HepG2 (cell line): ENCODE measurements at places on chromosomes 2 and 18. TPM values are rescaled to one million over a fixed set of nuclear protein-coding genes. Genes with fewer than 3 reads are reported as not detected.

The NOTO gene
- polyA plus RNA-seq: not detected in 2 replicates

GRCh38 chr2:182971820-182972547, 66.3 kb downstream of the NCKAP1 start:
- H3K4me1 ChIP-seq: peaks cover 23% of the 10 kb centered on the region
- H3K36me3 ChIP-seq: peaks cover 4% of the 10 kb centered on the region
- no peaks in the 10 kb centered on the region for H3K27me3 ChIP-seq
- DNase-seq: no peak

The LANCL1 gene
- 45.4 and 53.5 TPM in 2 replicates for polyA plus RNA-seq

- H3K36me3 ChIP-seq: no peaks in the 10 kb centered on the region
- H3K27me3 ChIP-seq: peaks cover 35% of the 10 kb centered on the region
- 0 out of 2 replicates have a peak, but pooled peaks cover 2% of the 10 kb centered on the region for H3K4me1 ChIP-seq
- no peak overlapping the region for H3K27ac ChIP-seq
These were observed 121.8 kb upstream of the SERPINE2 start for GRCh38 chr2:224160917-224161316.

The MEP1B gene
- not detected in 2 replicates for polyA plus RNA-seq

- DNase-seq: peak; percentile 83
- H3K36me3 ChIP-seq: no peaks in the 10 kb centered on the region
- H3K4me3 ChIP-seq: no peak overlapping the region
- H3K4me1 ChIP-seq: peaks cover 35% of the 10 kb centered on the region
These were observed 27.1 kb upstream of the SCYGR1 start for GRCh38 chr2:227414846-227415245.

- no peak for DNase-seq
- H3K27ac ChIP-seq: no peak overlapping the region
- H3K36me3 ChIP-seq: no peaks in the 10 kb centered on the region
- no peaks in the 10 kb centered on the region for H3K27me3 ChIP-seq
These were observed 201.5 kb downstream of the LPIN1 start for GRCh38 chr2:11947956-11948355.

GRCh38 chr2:186429104-186429503, 57.0 kb upstream of the ZC3H15 start:
- no peak overlapping the region for H3K27ac ChIP-seq
- no peak overlapping the region for H3K4me3 ChIP-seq
- H3K27me3 ChIP-seq: no peaks in the 10 kb centered on the region
- peaks cover 22% of the 10 kb centered on the region for H3K4me1 ChIP-seq

- H3K4me3 ChIP-seq: no peak overlapping the region
- peaks cover 51% of the 10 kb centered on the region for H3K4me1 ChIP-seq
- no peak for DNase-seq
- no peaks in the 10 kb centered on the region; the same call in 2 of the 3 replicates for H3K36me3 ChIP-seq
These were observed 6.3 kb downstream of the B3GNT2 start for GRCh38 chr2:62202019-62202722.

- no peak for DNase-seq
- no peaks in the 10 kb centered on the region for H3K36me3 ChIP-seq
- no peak overlapping the region for H3K27ac ChIP-seq
- H3K27me3 ChIP-seq: no peaks in the 10 kb centered on the region
- no peaks in the 10 kb centered on the region for H3K4me1 ChIP-seq
These were observed 148.5 kb downstream of the CAMKMT start for GRCh38 chr2:44510246-44510645.

The HOXD13 gene
- not detected in 2 replicates for polyA plus RNA-seq

DNA sequence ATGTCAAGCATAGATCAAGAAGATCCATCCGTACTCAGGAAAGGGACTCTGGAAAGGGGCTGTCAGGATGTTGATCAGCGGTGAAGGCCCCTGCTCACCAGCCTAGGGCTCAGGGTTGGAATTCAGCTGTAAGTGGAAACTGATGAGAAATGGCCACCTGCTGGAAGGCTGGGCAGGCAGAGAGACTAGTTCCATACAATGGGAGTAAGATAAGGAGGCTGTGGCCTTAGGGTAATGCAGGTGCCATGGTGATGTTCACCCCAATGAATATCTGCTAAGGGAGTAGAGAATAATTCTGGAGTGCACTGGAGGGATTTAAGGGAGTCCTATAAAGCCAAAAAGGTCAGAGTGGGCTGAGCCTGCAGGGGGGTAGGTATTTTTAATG, 256.6 kb downstream of the CYRIA start:
- H3K27me3 ChIP-seq: no peaks in the 10 kb centered on the region
- DNase-seq: no peak
- H3K36me3 ChIP-seq: no peaks in the 10 kb centered on the region

GRCh38 chr2:30736461-30737325, 70.6 kb downstream of the CAPN13 start:
- no peak for DNase-seq
- no peak overlapping the region for H3K27ac ChIP-seq
- H3K36me3 ChIP-seq: no peaks in the 10 kb centered on the region
- H3K4me3 ChIP-seq: no peak overlapping the region
- H3K27me3 ChIP-seq: peaks cover 44% of the 10 kb centered on the region

- no peak overlapping the region for H3K4me3 ChIP-seq
- H3K27me3 ChIP-seq: no peaks in the 10 kb centered on the region
- no peak for DNase-seq
- H3K36me3 ChIP-seq: peaks cover 69% of the 10 kb centered on the region
These were observed 15.9 kb upstream of the RPL31 start for GRCh38 chr2:100986157-100986556.

GRCh38 chr2:128269063-128269989, 49.3 kb downstream of the HS6ST1 start:
- H3K27ac ChIP-seq: peak overlapping the region; percentile 50
- DNase-seq: no peak
- H3K4me1 ChIP-seq: peaks cover 27% of the 10 kb centered on the region
- no peak overlapping the region for H3K4me3 ChIP-seq
- H3K27me3 ChIP-seq: no peaks in the 10 kb centered on the region

DNA sequence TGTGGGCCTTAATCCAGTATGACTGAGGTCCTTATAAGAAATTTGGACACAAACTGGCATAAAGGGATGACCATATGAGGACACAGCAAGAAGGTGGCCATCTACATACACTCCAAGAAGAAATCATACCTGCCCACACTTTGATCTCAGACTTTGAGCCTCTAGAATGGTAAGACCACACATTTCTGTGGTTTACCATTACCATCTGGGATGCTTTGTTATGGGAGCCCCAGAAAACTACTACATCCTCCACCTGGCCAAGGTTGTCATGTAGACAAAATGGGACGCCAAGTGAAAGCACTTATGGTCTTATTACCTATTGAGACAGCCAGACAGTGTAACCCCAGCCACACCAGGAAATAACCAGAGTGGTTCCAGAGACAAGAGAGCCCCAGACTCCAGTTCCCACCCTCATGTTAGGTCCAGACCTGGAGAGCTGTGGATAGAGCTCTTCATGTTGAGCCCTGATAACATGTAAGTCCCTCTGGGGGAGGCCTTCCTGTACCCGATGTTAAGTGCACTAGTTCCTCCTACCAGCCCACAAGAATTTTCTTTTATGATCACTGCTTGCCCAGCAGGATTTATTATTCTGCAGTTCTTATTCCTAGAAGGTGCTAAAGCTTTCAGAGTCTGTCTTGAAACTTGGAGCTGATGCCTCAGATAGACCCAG, 4.6 kb upstream of the ADD2 start:
- H3K4me1 ChIP-seq: no peaks in the 10 kb centered on the region
- H3K27ac ChIP-seq: no peak overlapping the region
- no peak overlapping the region for H3K4me3 ChIP-seq
- no peak for DNase-seq
- peaks cover 2% of the 10 kb centered on the region for H3K27me3 ChIP-seq

DNA sequence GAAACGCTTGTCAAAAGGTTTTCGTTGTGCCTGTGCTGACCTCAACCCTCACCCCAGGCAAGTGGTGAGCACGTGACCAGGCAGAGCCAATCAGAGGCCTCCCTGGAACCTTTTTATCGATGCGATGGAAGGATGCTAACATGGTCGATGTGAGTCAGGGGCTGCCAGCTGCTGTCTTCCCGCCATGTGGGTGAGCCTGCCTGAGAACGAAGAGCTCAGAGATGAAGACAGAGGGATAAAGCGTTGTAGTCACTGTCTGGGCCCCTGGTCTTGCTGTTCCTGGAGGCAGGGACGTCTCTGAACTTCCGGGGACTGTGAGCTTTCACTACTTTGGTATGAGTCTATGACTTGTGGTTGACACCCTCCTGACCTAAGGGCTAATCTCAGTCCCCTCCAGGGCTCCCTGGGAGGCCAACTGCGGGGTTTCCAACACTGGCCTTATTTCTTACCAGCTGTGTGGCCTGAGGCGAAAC, 18.6 kb downstream of the DNMT3A start:
- no peaks in the 10 kb centered on the region for H3K27me3 ChIP-seq
- no peak overlapping the region for H3K27ac ChIP-seq
- H3K36me3 ChIP-seq: no peaks in the 10 kb centered on the region

The CAPN13 gene
- not detected in 2 replicates for polyA plus RNA-seq

- no peak overlapping the region for H3K27ac ChIP-seq
- no peak overlapping the region for H3K4me3 ChIP-seq
- no peaks in the 10 kb centered on the region for H3K27me3 ChIP-seq
- H3K36me3 ChIP-seq: no peaks in the 10 kb centered on the region
These were observed 866.8 kb downstream of the DSC3 start for GRCh38 chr18:30175621-30176225.

- DNase-seq: peak; percentile 65
- H3K27ac ChIP-seq: peak within 1 kb of the TSS; percentile 57
- peak within 1 kb of the TSS; percentile 71 for H3K4me3 ChIP-seq
These were observed at the start of gene DPP4 for GRCh38 chr2:162073888-162074631. Gene DPP4 (minus strand): TSS chr2:162074215. CDS start chr2:162073981, 234 bp downstream.

- H3K27me3 ChIP-seq: no peaks in the 10 kb centered on the region; the same call in 2 of the 3 replicates
- no peak for DNase-seq
- H3K4me3 ChIP-seq: no peak overlapping the region
- peaks cover 35% of the 10 kb centered on the region for H3K36me3 ChIP-seq
- no peak overlapping the region for H3K27ac ChIP-seq
These were observed 47.2 kb downstream of the HDLBP start for GRCh38 chr2:241268306-241268705.

- H3K36me3 ChIP-seq: no peaks in the 10 kb centered on the region
- H3K4me3 ChIP-seq: no peak overlapping the region
- DNase-seq: no peak
- no peak overlapping the region for H3K27ac ChIP-seq
- peaks cover 45% of the 10 kb centered on the region for H3K4me1 ChIP-seq
These were observed 40.9 kb upstream of the ATP6V1B1 start for GRCh38 chr2:70894765-70895164.

GRCh38 chr2:235774153-235774870, 280.5 kb downstream of the AGAP1 start:
- H3K4me1 ChIP-seq: peaks cover 12% of the 10 kb centered on the region; the same call in 1 of the 2 replicates
- H3K36me3 ChIP-seq: peaks cover 11% of the 10 kb centered on the region
- no peaks in the 10 kb centered on the region for H3K27me3 ChIP-seq
- H3K4me3 ChIP-seq: no peak overlapping the region
- H3K27ac ChIP-seq: no peak overlapping the region
- no peak for DNase-seq

The CCDC85A gene
- not detected in 2 replicates for polyA plus RNA-seq

GRCh38 chr2:149657401-149658040, 69.9 kb upstream of the MMADHC start:
- DNase-seq: no peak
- H3K36me3 ChIP-seq: no peaks in the 10 kb centered on the region
- H3K27me3 ChIP-seq: no peaks in the 10 kb centered on the region
- no peak overlapping the region for H3K27ac ChIP-seq
- no peak overlapping the region for H3K4me3 ChIP-seq
- no peaks in the 10 kb centered on the region for H3K4me1 ChIP-seq

GRCh38 chr2:120867290-120868241, 131.9 kb downstream of the GLI2 start:
- H3K36me3 ChIP-seq: no peaks in the 10 kb centered on the region
- DNase-seq: no peak
- no peaks in the 10 kb centered on the region for H3K4me1 ChIP-seq
- no peak overlapping the region for H3K4me3 ChIP-seq

GRCh38 chr2:160465002-160465401, 28.6 kb downstream of the RBMS1 start:
- H3K4me3 ChIP-seq: no peak overlapping the region
- H3K36me3 ChIP-seq: no peaks in the 10 kb centered on the region
- no peak overlapping the region for H3K27ac ChIP-seq
- no peaks in the 10 kb centered on the region for H3K4me1 ChIP-seq

GRCh38 chr2:15383695-15384350, 177.3 kb downstream of the NBAS start:
- DNase-seq: no peak
- H3K27me3 ChIP-seq: no peaks in the 10 kb centered on the region
- H3K4me1 ChIP-seq: no peaks in the 10 kb centered on the region
- H3K4me3 ChIP-seq: no peak overlapping the region
- H3K27ac ChIP-seq: no peak overlapping the region

GRCh38 chr18:11532758-11533512, 76.5 kb upstream of the SLC35G4 start:
- no peak overlapping the region for H3K27ac ChIP-seq
- H3K4me3 ChIP-seq: no peak overlapping the region
- no peak for DNase-seq
- no peaks in the 10 kb centered on the region for H3K36me3 ChIP-seq
- peaks cover 31% of the 10 kb centered on the region; the same call in 2 of the 3 replicates for H3K27me3 ChIP-seq
- H3K4me1 ChIP-seq: no peaks in the 10 kb centered on the region

DNA sequence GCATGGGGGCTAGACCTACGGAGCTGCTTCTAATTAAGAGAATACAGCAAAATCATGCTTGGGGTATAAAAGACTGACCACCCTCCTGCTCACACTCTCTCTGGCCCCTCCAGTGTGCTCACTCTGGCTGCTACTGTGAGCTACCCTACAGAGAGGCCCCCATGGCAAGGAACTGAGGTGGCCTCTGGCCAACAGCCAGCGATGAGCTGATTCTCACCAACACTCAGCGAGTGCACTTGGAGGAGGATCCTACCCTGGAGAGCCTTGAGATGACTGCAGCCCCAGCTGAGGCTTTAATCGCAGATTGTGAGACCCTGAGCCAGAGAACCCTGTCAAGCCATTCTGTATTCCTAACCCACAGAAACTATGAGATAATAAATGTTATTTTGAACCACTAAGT, 88.2 kb downstream of the GFPT1 start:
- no peaks in the 10 kb centered on the region for H3K27me3 ChIP-seq
- no peak overlapping the region for H3K27ac ChIP-seq

- H3K36me3 ChIP-seq: no peaks in the 10 kb centered on the region
- H3K4me1 ChIP-seq: no peaks in the 10 kb centered on the region
- DNase-seq: no peak
- no peak overlapping the region for H3K4me3 ChIP-seq
- H3K27me3 ChIP-seq: no peaks in the 10 kb centered on the region; the same call in 2 of the 3 replicates
- H3K27ac ChIP-seq: no peak overlapping the region
These were observed 137.1 kb upstream of the GAREM1 start for GRCh38 chr18:32607816-32608215.

The TMEM150A gene
- 70.4 and 111 TPM in 2 replicates for polyA plus RNA-seq

DNA sequence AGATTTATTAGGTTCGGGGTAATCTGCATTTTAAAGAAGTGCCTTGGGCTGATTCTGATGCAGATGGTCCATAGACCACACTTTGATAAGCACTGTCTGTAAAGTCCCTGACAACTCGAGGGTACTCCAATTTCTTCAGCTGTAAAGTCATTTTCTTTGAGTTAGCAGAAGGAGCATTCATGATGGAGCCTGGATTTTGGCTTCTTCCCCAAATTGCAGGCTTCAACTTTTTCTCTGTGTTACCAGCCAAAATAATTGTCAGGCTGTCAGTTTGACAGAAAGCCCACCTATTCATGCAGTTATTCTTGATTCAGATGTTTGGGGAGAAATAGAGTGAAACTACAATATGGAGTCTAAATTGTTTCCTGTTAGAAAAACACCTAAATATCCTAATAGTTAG, 66.0 kb downstream of the RPL37A start:
- H3K4me3 ChIP-seq: no peak overlapping the region
- peaks cover 58% of the 10 kb centered on the region for H3K4me1 ChIP-seq
- H3K27ac ChIP-seq: no peak overlapping the region
- no peak for DNase-seq

GRCh38 chr18:67650686-67651385, 134.3 kb upstream of the DSEL start:
- DNase-seq: no peak
- no peak overlapping the region for H3K27ac ChIP-seq
- no peak overlapping the region for H3K4me3 ChIP-seq
- no peaks in the 10 kb centered on the region for H3K27me3 ChIP-seq
- H3K36me3 ChIP-seq: no peaks in the 10 kb centered on the region
- no peaks in the 10 kb centered on the region for H3K4me1 ChIP-seq

The CNGA3 gene
- not detected in 2 replicates for polyA plus RNA-seq
